ENCODE measurements at places on chromosomes 4 and X.

DNA sequence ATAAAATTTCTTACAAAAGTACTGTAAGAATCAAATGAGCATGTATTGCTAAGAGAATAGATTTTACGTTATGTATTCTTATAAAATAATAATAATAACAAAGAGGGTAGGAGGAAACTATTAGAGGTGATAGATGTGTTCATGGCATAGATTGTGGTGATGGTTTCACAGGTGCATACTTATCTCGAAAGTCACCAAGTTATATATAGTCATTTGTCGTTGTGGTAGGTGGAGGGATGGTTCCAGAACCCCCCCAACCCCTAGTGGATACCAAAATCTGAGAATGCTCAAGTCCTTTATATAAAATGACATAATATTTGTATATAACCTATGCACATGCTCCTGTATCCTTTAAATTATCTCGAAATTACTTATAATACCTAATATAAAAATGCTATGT is 36.7 kb upstream of the H2AZ1 start:
- no peak for DNase-seq

DNA sequence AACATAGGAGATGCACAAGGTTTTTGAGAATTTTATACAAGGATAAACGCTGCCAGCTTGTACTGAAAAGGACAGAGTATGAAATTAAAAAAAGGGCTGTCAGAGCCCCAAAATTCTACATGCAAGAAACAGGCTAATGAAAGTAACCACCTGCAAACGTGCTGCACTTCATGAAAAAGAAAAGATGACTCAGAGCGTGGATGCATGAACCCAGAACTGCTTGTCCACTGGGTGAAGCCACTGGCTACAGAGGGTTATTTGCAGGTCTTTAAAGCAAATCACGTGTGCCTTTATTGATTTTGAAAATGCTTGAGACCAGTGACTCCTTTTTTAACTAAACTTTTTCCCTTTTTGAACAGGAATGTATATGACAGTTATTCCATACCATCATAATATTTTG is 25.3 kb upstream of the FRMD7 start:
- no peak for DNase-seq

DNA sequence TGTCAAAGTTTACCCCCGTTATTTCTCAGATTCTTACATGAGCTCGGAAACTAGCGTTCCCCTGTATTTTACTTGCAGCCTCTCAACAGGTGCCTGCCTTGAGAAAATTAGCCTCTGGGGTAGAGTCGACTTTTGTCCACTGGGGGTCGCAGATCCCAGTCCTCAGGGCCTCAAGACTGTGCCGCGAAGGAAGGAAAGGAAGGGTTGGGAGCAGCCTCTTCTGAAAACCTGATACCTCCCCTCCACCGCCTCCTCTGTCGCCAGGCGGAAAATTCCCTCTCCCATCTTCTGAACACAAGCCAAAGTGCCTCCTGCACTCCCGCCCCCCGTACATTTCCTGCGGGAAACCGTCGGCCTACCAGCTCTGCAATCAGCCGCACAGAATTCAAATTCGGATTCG is 44.4 kb upstream of the TMSB15B start:
- DNase-seq, result peak; percentile 30

GRCh38 chr4:6840062-6840976 is 57.8 kb downstream of the KIAA0232 start:
- DNase-seq, result no peak

DNA sequence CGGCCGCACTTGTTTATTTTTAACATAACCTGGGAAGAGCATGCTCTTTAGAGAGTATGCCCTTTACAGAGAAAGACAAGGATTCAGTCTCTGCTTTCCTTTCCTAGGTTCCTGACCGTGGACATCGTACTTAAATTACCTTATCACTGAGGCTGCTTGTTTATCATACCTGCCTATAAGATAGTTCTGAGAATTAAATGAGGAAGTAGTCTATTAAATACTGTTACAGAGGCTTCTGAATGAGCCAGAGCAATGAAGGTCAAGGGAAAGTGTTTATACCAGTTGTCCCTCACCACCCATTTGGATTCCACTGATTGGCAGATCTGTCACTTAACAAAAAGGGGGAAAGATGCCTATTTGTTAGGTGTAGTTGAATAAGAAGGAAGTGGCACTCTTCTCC is 10.0 kb downstream of the TXLNG start:
- DNase-seq, result no peak

GRCh38 chrX:139832718-139833309 is 100.0 kb downstream of the ATP11C start:
- DNase-seq, result no peak

DNA sequence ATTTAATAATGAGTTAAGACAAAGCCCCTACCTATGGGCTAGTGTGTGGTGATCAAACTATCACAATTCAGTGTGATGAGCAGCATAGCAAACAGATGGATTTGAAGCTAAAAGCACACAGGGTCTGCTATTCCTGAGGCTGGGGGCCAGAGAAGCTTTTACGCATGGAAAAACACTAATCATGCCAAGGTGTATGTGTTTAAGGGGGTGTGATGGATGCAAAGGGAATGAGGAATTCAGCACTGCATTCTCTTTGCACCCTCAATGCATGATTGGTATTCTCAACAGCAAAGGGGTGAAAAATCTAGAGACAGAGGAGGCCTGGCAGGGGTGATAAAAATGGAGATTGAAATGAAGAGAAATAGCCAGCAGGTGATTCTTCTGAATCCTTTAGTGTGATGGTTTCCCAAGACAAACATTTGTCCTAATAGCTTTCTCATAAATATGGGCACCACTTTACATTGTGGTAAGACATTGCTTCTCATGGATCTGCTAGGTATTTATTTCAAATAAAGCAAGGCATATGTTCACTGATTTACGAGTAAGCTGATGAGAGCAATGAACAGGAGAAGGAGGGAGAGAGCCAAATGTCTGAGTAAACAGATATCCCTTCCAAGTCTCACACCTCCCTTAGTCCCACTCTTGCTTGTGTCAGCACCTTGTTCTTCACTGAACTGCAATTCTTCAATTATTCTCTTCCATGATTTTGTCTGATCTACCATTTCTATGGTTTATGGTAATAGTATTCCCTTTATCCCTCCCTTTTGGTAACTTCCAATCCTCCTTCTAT is 15.7 kb downstream of the C1QTNF7 start:
- DNase-seq, result no peak

- DNase-seq, result no peak
Observed at GRCh38 chr4:125750828-125751466, 436.2 kb downstream of the FAT4 start.

DNA sequence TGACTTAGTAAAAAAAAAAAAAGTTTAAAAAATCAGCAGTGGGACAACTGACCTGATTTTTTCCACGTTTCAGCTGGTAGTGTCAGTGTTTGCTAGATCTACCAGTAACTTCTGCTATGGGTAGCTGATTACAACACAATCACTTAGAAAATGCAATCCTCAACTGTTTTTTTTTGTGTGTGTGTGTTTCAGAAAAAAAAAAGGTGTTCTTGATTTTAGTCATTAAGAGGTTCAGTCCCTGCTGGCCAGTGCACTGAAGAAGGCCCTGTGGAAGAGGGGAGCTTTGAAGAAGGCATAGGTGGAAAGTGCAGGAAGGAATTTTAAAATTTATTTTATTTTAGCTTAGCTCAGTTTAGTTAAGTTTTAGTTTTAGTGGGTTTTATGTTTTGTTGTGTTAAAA is 46.9 kb downstream of the SH2D1A start:
- DNase-seq, result no peak

DNA sequence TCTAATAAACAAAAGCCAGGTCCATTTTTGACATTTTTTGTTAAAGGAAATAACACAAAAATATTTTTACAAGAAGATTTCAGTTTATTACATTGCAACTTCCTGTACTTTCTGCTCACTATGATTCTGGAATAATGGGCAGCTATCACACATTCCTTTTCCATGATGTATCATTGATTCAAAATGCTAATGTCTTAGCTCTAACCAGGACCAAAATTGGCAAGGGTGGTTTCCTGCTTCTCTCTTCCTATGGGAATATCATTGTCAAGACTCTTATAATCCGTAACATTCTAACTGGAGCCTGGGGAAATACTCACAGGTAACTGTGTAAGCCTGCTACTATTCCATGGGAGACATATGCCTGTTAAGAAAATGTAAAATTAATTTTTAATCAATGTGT is 218.6 kb downstream of the DCAF12L2 start:
- DNase-seq, result no peak

DNA sequence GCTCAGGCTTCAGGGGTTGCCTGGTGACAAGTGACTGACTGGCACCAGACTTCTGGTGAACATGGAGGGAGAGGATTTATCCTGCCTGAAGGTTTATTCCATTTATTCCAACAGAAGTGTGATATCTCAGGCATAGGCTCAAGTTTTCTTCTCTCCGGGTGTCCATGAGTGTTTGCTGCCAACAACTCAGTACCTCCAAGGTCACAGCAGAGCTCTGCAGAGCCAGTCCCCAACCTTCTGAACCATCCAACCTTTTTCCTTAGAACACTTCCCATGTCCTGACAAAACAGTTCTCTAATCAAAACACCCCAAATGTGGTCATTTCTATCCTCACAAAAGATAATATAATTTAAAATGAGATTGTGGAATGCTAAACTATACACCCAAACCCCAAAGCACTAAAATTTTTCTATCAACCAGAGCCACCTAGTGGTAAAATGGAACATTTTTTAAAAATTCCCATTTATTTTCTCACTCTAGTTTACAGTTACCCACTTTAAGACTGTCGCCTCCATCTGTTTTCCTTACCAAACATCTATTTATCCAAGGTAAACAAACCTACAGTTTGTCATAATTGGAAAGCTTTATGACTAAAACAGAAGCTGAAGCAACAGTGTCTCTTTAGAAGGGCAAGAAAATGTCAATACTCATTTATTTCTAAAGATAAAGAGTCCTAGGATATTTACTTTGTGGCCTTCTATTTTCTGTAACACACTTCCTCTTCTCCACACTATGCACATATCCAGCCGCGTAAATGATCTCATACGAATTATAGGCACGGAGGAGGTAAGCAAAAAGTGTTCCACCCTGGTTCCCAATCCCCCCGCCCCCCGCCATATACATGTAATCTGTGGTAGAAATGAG is 39.5 kb downstream of the TMEM154 start:
- no peak for DNase-seq

- DNase-seq, result no peak
Observed at GRCh38 chrX:52341493-52341892, 27.3 kb upstream of the XAGE2 start.

DNA sequence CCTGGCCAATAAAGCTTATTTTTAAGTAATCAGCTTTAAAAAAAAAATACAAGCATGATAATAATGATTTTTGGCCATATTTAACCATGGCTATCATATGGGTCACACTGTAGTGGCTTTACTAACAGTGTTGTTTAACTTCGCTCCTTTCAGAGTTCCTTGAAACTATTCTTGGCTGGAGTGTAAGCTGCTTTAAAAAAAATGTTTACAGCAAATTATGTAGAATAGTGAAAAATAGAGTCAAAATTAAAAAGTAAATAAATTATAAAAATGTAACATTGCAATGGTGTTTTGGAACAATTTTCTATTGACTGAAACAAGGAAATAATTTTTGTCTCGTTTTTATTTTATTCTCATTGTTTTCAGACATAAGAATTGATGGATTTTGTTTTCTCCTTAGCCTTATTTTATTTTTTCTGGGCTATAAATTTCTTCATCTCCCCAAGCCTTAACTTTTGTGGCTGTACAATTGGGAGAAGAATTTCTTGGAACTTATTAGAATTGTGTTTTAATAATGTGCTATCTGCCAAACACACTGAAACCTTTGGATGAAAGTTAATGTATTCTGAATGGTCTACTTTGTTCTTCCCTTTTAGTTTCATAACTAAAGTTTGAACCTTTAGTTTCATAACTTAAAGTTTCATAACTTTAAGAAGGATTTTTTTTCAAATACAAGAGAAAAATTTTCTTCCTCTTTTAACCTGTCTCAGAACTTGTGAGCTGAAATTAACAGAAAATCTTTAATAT is 182.0 kb downstream of the ARHGAP24 start:
- DNase-seq, result no peak

GRCh38 chr4:79273915-79274314 is 51.9 kb downstream of the NAA11 start:
- DNase-seq, result no peak

- DNase-seq, result no peak
Observed at GRCh38 chr4:20416800-20417199, 165.1 kb downstream of the SLIT2 start.

DNA sequence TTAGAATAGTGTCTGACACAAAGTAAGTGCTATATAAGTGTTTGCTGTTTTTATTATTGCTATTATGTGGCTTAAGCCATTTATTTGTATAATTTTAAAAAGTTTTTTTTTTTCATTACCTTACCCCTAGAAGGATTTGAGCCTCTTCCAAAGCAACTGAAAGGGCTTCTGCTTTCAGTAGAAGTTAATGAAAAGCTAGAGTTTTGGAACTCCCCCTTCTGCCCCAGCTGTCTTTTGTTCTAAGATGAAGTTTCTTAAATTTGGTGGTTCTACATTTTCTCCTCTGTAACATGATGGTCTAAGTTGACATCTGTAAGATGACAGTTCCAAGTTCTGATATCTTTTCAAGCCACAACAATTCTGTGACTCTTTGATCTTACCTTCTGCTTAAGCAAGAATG is 30.3 kb downstream of the FHIP1A start:
- DNase-seq, result no peak

GRCh38 chr4:79083406-79084010 is 144.3 kb upstream of the PAQR3 start:
- DNase-seq, result no peak

DNA sequence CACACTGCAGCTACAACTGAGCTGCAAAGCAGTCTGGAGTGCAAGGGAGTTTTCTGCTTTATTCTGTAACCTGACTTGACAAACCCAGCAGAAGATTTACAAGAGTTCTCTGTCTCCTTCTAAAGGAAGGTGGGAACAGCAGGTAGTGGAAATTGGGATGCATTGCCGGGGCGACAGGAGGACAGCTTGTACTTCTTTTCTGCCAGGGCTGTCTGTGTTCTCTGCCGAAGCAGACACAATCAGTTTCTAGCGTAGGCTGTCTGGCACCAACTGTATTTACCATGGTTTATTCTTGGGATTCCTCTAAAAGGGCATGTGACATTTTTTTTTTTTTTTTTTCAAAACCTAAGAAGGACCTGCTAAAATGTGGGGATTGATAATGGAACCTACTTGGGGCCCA is 190.8 kb upstream of the GK2 start:
- DNase-seq, result no peak

- DNase-seq, result no peak
Observed at GRCh38 chrX:13109817-13110216, 65.4 kb upstream of the FAM9C start.

- no peak for DNase-seq
Observed at GRCh38 chr4:47664051-47664826, 173.6 kb downstream of the CORIN start.

DNA sequence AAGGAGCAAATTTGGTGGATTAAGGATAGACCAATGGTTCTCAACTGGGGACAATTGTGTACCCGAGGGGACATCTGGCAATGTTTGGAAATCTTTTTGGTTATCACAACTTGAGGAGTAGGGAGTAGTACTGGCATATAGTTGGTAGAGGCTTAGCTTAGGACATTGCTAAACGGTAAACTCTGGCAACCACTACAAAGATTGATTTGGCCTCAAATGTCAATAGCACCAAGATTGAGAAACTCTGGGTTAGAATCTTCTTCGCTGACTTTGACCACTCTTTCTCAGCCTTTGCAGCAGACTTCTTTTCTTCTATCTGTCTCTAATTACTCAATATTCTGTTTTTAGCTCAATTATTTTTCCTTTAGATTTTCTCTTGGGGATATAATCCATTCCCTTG is 1.5 kb upstream of the NBDY start:
- DNase-seq, result no peak

- no peak for DNase-seq
Observed at GRCh38 chr4:126482311-126482710, 1150.4 kb upstream of the INTU start.

- DNase-seq, result no peak
Observed at GRCh38 chr4:85790582-85790981, 315.6 kb downstream of the ARHGAP24 start.

All from GM12892 (cell line).